Prostate gland (tissue), 2 donors: ENCODE measurements at places on chromosomes 4 and X.
A peak's percentile ranks its signal among the peaks of the same experiment; 100 is the strongest.

DNA sequence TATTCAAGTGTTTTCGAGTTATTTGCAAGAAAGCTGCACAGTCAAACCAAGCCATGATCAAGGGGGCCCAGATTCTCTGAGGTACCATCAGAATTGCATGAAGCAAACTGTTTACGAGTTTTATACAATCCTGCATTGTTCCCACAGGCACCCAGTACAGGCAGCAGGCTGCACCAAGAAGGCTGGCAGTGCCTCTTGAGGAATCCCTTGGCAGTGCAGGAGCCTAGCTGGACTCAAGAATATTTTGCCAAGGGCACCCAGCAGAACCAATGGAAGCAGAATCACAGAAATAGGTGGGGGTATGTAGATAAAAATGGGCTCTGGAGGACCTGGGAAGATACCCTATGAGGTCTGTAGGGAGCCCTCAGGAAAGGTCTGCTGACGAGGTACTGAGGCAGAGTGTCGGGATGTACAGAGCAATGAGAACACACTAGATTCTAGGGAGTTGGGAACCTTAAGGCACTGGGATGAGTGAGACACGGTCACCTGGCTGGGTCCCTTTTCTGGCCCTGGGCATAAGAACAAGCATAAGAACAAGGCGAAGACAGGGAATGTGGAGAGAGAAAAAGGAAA is 2.5 kb upstream of the PLP1 start:
- DNase-seq, result peak; percentile 12

DNA sequence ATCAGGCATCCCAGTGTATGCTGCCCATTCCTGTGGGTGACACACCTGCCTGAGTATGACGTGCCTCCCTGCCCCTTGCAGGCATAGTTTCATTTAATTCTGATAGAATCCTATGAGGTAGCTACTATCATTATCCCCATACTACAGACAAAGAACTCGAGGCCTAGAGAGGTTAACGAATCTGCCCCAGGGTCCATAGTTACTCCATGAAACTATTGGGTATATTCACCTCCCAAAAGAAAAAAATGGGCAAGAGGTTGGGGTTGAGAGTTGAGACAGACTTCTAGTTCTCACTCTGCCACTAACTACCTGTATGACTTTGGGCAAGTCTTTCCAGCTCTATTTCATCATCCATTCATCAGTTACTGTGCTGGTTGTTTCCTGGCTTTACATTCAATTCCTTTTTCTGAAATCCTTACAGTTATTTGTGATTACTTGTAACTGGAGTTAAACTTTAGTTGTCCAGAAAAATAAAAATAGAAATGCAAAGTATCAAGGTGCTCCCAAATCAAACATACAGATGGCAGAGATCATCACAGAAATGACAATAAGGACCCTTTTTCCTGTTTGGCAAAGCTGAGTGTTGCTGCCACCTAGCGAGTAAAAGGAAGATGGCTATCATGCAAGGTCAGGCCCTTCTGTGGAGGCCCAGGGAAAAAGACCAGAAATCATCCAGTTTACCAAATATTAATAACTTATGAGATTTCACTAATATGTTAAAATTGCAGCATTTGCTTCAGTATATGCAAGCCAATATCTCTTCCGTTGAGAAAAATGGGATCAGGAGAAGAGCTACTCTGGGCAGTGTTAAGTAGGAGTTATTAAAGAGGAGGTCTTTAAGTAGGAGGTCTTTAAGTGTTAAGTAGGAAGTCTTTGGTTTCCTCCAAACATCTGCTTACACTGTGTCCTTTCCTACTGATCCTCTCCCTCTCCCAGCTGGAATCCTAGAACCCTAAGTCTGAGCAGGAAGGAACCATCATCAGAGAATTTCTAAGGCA is 17.1 kb upstream of the MAP7D3 start:
- peak; percentile 4 for DNase-seq

DNA sequence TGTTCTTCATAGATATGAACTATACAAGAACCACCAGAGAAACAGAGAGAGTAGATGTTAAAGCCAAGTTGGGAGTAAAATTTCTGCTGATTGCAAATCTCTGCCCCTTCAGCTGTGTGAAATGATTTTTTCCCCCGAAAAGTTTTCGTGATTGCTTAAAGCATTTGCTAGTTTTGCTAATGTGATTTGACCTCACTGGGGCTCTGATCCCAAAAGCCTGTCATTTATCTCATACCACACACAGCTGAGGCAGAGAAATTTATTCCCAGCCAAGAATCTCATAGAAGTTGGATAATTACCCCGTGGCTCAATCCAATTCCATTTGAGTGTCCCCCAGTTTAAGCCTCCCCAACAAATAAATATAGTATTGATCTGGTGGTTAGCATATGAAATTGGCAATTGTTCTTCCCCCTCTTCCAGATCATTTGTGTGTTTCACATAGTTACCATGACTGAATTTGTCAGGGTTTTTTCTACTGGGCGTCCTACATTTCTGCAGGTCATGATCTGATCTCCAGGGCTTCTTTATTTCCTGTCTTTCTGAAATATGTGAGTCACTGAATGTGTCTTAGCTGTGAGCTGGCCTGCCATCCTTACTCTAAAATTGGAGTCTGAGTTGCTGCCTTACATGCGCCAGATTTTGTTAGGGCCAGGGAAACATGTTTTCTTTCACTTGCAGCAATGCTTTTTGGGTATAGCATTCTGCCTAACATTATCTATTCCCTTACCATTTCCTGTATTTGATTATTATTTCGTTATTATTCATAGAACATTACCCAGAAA is 167.5 kb upstream of the FRMPD4 start:
- DNase-seq, result no peak

GRCh38 chr4:71066737-71067716 is 73.6 kb downstream of the DCK start:
- DNase-seq, result no peak

- DNase-seq, result no peak
These were observed 75.3 kb upstream of the GRIA3 start for GRCh38 chrX:123108513-123109427.

GRCh38 chrX:124358800-124359383 is 12.5 kb downstream of the SH2D1A start:
- DNase-seq, result no peak

GRCh38 chr4:170007113-170007512 is 19.1 kb downstream of the MFAP3L start:
- no peak for DNase-seq

DNA sequence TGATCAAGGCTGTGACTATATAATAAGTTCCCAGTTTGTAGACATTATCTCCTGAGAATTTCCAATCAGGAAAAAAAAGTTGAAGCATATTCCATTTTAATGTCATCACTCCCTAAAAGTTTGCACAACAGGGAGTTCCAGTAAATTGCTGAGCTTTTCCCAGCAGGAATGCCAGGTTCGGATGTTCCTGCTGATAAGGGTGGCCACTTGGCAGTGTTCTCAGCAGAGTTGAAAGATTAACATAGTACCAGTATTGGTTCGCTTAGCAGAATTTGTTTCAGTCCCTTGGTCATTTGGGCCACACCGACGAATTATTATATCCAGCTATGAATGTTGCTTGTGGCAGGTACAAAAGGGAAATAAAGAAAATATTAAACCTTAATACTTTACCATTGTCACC is 5.2 kb upstream of the CXCL2 start:
- DNase-seq, result no peak

DNA sequence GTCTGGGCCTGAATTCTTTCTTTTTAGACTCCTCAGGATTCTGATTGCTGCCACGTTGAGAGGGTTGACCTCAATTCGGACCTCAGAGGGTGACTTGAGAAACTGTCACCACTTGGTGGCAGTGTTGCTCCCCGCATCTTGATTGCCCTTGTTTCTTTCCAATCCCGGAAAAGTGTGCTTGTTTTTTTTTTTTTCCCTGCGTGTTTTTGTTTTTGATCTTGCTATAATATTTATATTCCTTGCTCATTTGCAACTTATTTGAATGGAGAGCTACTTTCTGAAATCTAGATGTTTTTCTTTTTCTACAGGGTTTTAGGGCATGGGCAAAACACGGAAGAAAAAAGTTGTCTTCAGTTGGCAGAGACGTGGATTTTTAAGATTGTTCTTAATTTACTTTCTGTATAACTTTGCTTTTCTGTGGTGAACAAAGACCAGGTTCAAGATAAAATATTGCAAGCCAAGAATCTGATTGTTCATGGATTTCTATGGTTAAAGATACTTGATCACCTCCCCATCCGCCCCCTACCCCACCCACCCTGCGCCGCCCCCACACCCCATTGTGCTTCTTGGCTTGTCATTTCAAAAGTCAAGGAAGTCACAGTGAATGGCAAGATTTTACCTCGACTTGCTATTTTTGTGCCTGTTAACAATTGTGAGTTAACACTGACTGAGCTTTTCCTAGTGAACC is 102.0 kb downstream of the PTTG2 start:
- DNase-seq, result peak; percentile 80

GRCh38 chr4:92433272-92433758 is 129.5 kb downstream of the GRID2 start:
- no peak for DNase-seq
